ENCODE measurements at places on chromosomes 2 and 18. TPM values are rescaled to one million over a fixed set of nuclear protein-coding genes. Genes with fewer than 3 reads are reported as not detected.
A peak's percentile ranks its signal among the peaks of the same experiment; 100 is the strongest.

DNA sequence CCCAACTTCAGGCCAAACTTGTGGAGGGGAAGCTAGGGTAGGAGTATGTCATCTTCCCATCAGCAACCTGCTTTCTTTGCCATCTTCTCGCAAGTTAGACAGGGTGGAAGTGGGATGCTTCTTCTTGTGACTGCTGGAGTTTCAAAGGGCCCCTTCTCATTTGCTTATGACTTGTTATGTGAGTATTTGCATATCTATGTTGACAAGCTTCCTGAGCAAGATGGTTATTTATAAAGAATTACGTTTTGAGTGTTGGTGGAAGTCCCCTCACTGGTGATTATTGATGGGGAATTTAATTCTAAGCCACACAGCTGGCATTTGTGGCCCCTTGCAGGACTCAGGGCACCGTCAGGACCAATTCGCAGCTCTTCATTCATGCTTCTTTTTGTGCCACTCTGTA, 791.0 kb downstream of the LRRTM4 start:
- no peak for DNase-seq

GRCh38 chr2:10868465-10869314, 43.0 kb upstream of the KCNF1 start:
- peak; percentile 59 for DNase-seq

DNA sequence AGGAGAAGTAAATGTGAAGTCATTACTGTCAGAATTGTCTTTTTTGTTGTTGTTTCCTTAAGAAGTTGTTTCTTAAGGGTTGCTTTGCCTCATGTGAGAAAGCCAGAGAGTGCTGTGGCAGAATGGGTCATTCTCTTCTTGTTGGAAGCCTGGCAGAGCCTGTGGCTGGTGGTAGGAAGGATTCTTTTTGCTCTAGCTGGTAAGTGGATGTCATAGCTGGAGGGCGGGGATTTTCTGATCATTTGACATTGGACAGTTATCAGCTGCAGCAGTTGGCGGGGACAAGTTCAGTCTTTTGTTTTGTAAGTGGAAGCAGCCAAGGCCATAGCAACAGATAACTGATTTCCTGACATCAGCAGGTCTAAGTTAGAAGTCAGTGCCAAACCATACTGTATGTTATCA, 5.5 kb upstream of the RMDN2 start:
- no peak for DNase-seq

DNA sequence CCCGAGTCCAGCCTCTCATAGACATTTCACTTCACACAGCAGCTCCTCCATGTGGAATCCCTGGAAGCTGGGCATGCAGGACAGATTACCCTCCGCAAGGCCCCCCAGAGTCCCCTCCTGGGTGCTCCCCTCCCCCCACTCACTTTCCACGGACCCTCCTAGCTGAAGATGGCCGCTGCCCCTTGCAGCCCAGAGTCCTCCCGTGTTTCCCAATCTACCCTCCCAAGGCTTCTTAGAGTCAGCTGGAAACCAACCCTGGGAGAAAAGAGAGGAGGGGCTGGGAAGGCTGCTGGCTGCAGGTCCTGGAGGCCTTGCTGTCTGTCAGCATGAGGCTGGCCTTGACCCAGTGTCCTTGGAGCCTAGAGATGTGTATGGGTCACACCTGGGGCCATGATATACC, 49.0 kb upstream of the HAAO start:
- DNase-seq = no peak

DNA sequence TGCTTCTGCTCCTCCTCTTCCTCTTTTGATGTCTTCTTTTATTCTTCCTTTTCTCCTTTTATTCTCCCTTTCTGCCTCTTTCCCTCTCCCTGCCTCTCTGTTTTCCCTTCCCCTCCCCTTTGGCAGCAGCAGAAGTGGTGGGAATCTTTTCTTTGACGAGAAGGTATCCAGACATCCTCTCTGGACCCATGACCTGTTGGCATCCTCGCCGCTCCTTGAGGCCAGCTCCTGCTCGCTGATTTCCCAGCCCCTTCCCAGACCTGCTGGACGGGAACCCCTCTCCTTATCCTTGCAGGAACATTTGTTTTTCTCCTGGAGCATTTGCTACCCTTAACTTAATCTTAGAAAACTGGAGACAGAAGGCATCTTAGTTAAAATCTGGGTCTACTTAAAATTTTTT, 130.5 kb downstream of the LPIN1 start:
- DNase-seq = no peak

DNA sequence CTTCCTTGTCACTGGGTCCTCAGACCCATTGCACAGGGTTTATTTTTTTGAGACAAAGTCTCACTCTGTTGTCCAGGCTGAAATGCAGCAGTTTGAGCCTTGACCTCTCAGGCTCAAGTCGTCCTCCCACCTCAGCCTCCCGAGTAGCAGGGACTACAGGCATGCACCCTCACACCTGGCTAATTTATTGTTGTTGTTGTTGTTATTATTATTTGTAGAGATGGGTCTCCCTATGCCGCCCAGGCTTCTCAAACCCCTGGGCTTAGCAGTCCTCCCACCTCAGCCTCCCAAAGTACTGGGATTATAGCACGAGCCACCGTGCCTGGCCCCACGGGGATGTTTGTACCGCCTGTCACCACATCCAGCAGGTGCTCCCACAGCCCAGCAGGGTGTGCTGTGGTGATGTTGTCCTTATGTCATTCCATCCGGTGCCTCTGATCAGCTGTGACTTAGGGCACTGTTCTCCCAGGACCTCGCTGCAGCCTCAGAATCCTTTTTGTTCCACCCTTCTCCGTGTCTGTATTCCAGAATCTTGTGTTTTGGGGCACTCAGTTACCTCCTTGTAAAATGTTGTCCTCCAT, 182.3 kb downstream of the INO80D start:
- no peak for DNase-seq

DNA sequence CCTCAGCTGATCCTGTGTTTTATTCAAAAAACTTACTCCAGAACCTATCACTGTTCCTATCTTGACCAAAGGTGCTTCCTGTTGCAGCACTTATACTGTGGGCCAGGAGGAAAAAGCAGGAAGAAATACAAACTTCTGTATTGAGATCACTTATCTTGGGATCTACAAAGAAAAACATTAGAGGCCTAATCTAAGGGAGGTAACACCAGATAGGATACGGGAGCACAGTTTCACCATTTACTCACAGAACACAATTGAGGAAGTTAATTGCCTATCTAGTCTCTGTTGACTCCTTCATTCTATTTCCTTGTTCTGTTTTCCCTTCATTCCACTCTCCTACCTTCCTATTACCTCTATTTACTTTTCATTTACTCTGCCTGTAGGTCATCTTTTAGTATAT, 287.2 kb upstream of the LINC00305 start:
- no peak for DNase-seq

- DNase-seq = peak; percentile 29
These were observed 1.5 kb downstream of the CTDSP1 start for GRCh38 chr2:218400930-218401881.

DNA sequence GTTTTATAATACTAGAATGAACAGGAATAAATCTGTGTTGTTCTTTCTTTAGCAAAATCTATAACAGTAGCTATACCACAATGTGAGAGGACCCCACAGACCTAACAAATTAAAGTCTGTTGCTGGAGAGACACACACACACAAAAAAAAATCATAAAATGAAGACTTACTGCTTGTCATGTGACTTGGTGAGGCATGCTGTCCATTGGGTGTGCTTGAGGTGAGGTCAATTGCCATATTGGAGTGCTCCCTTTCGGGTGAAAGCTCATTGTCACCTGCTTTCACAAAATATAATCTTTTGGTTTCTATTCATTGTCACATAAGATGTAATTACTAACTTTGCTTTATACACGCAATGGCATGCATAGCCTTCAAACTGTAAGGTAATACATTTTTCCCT, 3.9 kb downstream of the IKZF2 start:
- no peak for DNase-seq

DNA sequence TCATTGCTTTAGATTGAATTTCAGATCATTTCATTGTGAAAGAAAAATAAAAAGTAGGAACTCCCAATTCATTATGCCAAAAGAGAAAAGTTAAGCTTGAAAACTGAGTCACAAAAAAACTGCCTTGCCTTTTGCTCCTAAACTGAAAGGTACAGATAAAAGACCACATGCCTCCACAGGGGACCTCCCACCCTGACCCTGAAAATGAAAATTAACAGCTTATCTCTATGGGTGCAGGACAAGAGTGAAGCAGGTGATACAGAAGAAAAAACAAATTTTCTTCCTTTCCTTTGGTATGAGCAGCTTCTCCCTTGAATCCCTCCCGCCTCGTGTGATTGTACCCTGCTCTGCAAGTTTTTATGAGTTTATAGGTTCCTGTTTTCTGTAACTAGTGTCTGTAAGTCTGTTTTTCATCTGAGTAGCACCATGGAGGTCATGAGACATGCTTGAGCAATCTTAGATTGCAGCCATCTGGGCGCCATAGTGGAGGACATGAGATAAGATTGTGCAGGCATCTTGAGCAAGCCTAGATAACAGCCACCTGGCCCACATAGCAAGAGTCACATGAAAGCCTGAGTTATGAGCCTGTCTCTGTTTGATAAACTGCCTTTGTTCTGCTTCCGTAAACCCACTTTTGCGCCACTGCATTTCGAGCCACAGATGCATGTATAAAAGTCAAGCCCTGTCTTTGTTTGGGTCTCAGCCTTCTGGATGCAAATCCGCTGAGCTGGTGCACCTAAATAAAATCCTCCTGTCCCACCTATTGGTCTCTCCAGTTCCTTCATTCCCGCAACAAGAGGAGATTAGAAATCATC, 56.2 kb upstream of the DYNC1I2 start:
- DNase-seq = no peak

DNA sequence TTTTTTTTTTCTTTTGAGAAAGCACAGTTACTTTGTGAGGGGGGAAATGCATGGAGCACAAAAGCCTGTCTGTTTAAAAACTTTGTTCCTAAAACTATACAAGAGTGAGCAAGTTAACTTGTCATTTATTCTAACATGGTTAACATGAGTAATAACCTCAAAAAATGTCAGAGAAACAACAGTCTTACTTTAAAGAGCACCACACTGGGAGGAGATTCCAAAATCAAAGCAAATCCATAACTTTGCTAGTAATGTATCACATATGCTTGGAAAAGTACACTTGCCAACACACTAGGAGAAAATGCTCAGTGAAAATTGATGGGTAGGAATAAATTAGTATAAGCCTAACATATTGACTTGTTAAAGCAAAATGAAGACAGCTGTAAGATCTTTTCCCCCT, 157.1 kb downstream of the PRPF40A start:
- no peak for DNase-seq

DNA sequence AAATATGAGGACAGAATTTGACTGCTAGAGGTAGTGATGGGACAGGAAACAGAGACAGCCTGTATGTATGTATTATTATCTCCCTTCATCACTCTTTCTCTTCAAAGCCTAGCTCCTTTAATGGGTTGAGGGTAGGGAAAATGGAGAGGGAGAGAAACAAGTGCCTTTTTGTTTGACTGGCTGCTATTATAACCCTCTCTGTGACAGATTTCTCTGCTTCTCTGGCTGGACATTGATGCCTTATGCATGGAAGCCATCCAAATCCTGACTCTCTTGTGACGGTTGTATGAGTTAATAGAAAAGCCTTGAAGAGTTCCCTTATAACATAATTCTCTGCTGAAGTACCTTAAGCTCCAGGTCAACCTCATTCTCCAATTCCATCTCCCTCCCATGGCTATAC, 118.5 kb upstream of the COL5A2 start:
- DNase-seq = no peak

GRCh38 chr2:23492337-23492675, 107.3 kb downstream of the KLHL29 start:
- no peak for DNase-seq

DNA sequence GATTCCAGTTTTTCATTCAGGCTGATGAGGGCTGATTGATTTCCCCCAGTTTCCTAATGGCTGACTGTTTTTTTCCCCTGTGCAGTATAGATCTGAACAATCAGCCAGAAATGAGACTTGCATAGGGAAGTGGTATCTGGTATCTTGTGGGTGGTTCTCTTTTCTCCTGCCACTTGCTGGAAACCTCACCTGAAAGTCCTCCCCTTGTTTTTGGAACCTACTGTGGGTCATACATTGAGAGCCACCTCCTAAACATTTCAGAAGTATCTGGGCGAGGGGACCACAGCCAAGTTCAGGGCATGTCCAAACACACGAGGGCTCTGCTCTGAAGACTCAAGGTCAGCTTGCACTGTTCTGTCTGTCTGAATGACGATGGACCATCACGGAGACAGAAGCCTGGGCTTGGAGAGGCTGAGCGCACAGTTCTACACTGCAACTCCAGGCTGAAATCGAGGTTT, 19.3 kb downstream of the ALPK2 start:
- no peak for DNase-seq

- DNase-seq = no peak
These were observed 105.0 kb downstream of the SPIRE1 start for GRCh38 chr18:12552879-12553242.

DNA sequence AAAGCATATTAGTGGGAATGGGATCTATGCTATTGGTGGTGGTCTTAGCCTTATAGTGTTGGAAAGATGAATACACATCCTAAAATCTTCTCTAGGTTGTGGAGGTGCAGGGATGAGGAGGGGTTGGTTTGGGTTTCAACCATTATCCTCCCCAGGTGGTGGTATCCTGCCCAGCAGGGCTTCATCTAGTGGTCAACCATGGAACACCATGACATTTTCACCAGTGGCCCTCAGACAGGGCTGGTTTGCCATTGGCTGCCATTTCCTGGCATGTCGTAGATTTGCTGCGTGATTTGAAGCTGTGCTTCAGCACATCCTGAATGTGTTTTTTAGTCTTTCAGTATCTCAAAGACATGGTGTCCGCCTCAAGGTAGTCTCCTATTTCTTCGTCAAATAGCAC, 391.2 kb upstream of the HNRNPA3 start:
- DNase-seq = no peak

DNA sequence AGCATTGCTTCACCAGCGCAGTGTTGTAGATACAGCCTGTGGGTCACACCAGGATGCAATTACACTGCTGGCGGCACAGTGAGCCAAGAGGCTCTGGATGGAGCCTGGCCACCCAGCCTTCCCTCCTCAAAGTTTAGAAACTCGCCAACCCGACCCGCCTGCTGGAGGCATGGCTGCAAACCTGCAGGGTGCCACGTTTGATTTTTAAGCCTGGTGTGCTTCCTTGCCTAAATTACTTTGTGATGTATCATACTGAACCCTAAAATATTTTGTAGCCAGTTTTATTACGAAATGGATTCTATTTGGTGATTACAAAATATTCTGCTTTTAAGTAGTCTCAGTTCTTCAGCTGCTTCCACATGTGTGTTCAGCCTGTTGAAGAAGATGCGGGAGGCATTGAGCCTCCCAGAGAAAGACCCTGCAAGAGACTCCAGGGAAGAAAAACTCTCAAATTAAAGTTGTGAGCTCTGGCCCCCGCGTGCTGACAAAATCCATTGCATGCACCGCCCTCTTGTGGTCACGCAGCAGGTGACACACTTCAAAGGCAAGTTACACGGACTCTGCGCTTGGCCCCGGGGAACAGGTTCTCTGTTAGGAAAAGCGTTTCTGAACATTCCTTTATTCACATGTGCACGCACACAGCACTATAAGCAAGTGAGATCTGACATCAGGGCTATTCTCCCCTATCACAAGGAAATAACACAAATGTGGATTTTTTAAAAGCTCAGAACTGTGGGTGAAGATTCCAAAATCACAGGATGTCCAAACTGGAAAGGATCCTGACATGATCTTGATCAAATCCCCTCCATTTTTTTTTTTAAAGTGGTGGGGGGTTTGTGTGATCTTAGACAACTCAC, 63.0 kb upstream of the TWIST2 start:
- peak; percentile 60 for DNase-seq

Gene CDK15
- total RNA-seq = 0.16 TPM

Gene CCBE1
- total RNA-seq = 3.2 TPM

Gene ZNF804A
- not detected for total RNA-seq

Gene ASB18
- 11.3 TPM for total RNA-seq

Gene AKAIN1
- total RNA-seq = not detected

Gene YES1
- 21.7 TPM for total RNA-seq

Data from left ventricle myocardium inferior (tissue), 1 donor.